CD8-positive, alpha-beta T cell (primary cell): ENCODE measurements at places on chromosomes 5 and 9. TPM values are rescaled to one million over a fixed set of nuclear protein-coding genes. Genes with fewer than 3 reads are reported as not detected.

DNA sequence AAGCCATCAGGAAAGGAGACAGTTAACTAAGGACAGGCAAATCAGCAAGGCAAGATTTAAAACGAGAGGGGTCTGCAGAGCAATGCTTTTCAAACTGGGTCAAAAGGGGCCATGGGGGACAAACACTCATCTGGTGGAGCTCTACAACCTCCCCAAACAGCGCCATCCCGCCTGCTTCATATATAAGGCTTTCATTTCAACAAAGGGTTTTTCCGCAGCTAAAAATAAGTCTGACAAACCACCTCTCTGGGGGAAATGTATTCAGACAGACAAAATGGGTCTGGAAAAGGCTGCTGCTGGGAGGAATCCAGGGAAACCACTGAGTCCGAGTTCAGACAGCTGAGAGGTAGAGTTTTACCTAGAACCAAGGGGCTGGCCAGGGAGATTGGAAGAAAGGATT lies 8.3 kb upstream of the SEPTIN8 start:
- DNase-seq, result no peak

PCDHGA9 gene
- not detected for total RNA-seq

GLRA1 gene
- not detected for total RNA-seq

LECT2 gene
- total RNA-seq, result not detected

GADD45G gene
- 11.2 TPM for total RNA-seq

DHFR gene
- 5.9 TPM for total RNA-seq

GRCh38 chr5:106875591-106876297 lies 795.0 kb downstream of the EFNA5 start:
- peak; percentile 18 for DNase-seq

GRCh38 chr9:95641586-95641985 lies 124.8 kb upstream of the PTCH1 start:
- DNase-seq, result no peak

DNA sequence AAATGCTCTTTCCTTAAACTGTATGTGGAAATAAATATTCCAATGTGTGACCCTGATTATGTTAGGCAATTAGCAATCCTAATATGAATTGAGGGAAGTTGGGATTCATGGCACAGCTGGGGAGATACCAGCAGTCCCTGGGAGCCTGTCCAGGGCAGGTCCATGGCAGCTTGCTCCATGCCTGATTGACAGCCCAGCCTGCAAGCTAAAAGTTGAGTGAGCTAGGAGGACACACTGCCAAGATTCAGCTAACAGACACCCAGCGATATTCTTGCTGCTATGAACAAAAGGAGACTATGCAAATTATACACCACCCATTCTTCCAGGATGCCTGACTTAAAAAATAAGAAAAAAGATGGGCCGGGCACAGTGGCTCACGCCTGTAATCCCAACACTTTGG lies 6.2 kb downstream of the TGFBI start:
- no peak for DNase-seq
